ENCODE measurements at places on chromosomes 2 and 18. TPM values are rescaled to one million over a fixed set of nuclear protein-coding genes. Genes with fewer than 3 reads are reported as not detected.

Gene CAVIN2
- polyA plus RNA-seq: 43.4 TPM

Gene CTAGE1
- not detected for polyA plus RNA-seq

Gene NAT8
- not detected for polyA plus RNA-seq

Gene ACMSD
- 0.09 TPM for polyA plus RNA-seq

Gene UCN
- polyA plus RNA-seq: 0.92 TPM

Gene STAM2
- 23.3 TPM for polyA plus RNA-seq

Gene POLR1A
- 19.9 TPM for polyA plus RNA-seq

Gene EVX2
- not detected for polyA plus RNA-seq

Gene TMEM37
- polyA plus RNA-seq: 10.3 TPM

Gene OR6B3
- not detected for polyA plus RNA-seq

Gene GAD1
- 0.36 TPM for polyA plus RNA-seq

Gene SUMO1
- polyA plus RNA-seq: 122 TPM

Data from muscle of back (tissue), 13 donors.